ENCODE measurements at places on chromosomes 2 and 18.

DNA sequence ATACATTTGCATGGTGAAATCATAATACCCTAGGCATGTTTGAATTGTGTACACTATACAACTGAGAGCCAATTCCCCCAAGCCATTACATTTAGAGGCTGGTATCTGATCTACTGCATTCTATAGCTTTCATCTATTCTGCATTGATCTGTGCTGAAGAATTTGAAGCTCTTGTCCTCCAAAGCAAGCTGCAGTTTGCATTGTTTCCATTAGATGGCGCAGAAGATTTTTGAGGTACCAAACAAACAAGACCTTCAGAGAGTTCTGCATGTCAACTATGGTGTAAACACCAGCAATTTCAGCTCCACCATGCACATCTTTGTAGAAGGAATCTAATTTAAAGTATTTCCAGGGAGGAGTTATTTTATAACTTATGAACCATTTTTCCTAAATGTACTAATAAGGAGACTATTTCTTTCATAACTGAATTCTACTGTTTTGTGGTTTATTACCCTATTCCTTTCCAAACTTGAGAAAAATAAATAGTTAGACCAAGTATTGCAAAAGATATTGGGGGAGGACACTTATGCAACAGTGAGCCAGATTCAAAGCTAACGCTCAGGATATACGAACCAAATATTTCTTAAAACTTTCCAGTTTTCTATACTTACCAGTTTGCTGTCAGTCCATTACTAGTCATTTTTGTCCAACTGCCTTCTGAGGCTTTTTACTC, 761.8 kb upstream of the ACVR2A start:
- peak; percentile 71 for DNase-seq

DNA sequence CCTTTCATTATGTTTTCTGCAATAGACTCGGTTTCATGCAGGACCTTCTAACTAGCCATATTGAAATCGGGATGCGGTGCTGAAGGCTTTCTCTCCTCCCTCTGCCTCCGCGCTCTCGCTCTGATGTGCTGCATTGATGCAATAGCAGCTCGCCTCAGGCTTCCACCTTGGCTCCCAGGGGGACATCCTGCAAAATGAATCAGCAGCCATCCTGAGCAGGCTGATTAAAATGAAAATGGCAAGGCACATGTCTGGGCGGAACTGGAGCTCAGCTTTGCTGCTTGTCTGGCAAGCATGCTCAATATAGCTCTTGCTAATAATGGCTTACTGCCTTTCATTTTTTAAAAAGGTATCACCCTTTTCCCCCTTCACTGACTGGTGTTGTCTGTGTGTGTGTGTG, 806 bp upstream of the MYT1L start:
- no peak for DNase-seq

DNA sequence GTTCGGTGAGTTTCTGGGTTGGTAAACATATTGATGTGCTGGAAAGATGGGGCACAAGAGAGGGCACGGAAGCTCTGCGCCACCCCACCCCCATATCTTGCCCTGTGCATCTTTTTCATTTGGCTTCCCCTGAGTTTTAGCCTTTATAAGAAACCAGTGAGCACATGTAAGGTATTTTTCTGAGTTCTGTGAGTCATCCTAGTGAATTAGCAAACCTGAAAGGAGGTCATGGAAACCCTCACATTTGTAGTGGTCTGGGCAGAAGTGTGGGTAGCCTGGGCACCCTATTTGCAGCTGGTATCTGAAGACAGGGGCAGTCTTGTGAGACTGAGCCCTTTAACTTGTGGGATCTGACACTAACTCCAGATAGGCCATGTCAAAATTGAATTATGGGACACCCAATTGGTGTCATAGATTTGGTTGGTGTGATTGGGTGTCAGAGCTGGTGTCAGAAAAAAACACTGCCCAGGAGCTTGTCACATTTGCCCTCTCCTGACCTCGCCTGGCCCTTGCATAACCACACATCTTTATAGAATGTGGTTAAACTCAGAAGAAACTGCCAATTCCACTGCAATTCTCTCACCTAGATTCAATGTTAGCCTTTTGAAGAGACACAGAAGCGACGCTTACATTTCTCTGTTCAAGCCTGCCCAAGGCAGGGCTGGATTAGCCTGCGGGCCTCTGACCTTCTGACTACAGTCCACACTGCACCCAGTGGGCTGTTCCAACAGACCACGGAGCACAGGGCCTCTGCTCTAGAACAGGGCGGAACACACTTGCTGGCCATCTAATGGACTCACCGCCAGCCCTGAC, 12.0 kb upstream of the GALM start:
- peak; percentile 38 for DNase-seq

DNA sequence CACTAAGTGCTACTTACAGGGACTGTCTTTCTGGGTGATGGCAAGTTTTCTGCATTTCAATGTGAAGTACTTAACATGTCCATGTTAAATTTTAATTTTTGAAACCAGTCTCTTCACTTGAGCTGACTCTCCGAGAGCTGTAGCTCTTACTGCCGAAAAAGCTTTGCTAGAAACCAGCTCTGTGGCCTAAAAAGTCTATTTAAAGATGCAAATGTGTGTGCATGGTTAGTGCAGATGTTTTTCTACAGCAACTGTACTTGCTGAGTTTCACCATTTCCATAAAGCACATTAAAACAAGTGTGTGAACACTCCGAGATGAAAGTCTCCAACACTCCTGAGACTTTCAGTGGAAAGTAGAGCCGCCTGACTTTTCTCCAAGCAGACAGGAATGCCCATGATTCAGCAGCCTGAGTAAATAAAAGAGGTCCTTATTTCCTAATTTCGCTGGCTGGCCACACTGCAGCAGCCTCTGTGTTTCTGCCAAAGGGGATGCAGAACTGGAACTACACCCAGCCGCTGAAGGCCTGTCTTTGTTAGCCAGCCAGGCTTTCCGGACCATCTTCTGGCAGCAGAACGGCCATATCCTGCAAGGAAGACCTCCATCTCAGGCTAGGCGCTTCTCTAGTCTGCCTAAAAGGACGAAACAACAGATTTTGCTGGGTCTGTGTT, 121.2 kb downstream of the ZNF521 start:
- no peak for DNase-seq

GRCh38 chr2:18610090-18610489, 20.7 kb upstream of the NT5C1B start:
- no peak for DNase-seq

DNA sequence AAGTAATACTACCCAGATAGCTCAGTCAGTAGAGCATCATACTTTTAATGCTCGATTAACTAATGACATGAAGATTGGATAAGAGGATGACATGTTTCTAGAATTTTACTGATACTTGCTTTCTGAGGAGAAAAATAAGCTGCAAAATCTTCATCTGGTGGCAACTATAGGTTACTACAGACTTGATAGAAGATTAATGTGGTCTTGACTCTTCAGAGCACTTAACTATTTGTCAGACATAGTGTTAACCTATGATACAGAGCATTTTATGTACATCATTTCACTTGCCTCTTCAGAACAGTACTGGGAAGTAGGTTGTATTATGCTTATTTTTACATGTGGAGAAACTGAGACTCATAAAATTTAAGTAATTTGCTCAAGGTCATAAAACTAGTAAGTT, 83.9 kb downstream of the UBR3 start:
- no peak for DNase-seq

GRCh38 chr2:208253600-208254117, 1.2 kb downstream of the IDH1 start:
- no peak for DNase-seq

GRCh38 chr2:45891719-45892424, 240.4 kb downstream of the PRKCE start:
- DNase-seq, result no peak

- no peak for DNase-seq
These were observed 149.0 kb downstream of the MBP start for GRCh38 chr18:76983613-76984051.

DNA sequence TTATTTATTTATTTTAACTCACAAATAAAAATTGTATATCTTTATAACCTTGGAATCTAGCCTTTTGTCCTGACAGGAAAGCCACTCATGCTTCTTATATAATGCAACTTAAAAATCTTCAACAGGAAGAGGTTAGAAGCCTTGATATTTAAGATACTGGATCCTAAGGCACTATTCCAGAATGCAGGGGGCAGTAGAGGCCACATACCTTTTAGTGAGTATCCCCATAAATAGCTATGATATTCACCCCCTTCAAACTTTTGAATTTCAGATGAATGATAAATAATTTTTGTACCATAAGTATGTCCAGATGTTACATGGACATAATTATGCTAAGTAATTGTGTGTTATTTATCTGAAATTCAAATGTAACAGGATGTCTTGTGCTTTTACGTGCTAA, 592.7 kb upstream of the VRK2 start:
- no peak for DNase-seq

- DNase-seq, result no peak
These were observed 154.4 kb downstream of the RAD51AP2 start for GRCh38 chr2:17363846-17364245.

DNA sequence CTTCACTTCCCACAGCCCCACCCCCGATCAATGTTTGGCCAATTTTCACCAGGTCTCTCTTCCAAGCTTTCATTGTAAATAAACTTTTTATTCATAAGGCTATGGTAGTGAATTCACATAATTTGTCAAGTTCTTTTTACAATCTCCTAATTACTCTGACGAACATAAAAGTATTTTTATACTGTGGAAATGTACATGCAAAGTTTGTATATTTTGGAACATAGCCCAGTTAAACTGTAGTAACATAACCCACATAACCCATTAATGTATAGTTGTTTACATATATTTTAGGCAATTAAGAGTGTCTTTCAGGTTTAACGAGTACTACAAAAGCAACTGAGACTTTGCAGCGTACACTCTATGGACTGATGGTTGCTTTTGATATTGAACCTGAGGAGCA, 228.3 kb upstream of the ERBB4 start:
- DNase-seq, result no peak

GRCh38 chr2:143333168-143333791, 204.1 kb downstream of the ARHGAP15 start:
- DNase-seq, result no peak

DNA sequence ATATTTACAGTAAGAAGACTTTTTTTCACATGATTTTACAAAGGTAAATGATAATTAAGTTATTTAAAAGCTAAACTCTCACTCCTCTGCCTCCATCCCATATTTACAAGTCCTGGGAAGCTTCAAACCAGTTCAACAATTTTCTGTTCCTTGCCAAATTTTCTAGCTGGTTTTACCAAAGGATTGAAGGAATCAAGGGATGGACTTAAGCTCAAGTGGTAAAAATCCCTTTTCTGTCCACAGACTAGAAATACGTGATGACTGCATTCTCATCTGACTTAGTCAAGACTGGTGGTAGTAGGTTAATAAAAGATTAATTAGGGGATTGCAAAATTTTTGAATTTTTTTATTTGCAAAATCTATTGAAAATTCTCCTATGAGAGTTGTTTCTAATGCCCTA, 297.3 kb downstream of the MTX2 start:
- DNase-seq, result no peak

GRCh38 chr2:98914713-98915580, 21.1 kb downstream of the CRACDL start:
- no peak for DNase-seq

- no peak for DNase-seq
These were observed 185.9 kb downstream of the PDE1A start for GRCh38 chr2:182240862-182241371.

DNA sequence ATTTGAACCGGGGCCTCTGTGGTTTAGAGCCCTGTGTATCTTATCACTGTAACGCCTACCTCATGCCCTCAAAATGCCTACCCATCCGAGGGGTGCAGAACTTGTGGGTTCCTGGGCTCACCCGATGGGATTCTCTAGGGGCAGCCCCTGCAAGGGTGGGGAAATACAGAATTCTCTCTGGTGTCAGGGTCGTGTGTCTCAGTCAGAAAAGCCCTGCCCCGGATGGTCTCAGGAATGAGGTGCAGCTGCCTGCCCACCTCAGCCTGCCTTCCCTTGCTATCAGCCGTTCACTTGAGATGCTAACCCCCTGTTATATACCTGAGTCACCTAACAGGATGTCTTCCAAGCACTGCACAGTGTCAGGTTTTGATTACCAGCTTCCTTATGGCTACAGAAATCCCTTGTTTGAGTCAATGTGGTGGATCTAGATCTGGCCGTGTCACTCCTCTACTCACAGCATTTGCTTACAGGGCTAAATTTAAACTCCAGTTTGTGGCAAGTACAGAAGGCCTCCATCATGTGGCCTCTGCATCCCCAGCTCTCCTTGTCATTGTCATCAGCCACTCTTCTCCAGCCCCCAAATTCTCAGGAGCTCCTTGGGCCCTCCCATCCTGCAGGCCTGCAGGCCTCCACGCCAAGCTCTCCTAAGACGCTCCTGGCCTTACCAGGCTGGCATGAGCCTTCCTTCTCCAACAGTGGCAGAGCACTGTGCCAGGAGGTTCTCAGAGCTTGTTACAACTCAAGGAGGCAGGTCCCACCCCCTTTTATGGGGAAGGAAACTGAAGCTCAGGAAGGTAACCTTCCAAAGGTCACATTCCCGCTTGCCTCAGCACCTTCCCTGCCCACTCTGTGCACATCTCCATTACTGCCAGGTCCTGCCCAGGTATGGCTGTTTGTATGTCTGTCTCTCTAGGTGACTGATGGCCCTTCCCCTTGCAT, 14.3 kb upstream of the MAP3K2 start:
- no peak for DNase-seq

DNA sequence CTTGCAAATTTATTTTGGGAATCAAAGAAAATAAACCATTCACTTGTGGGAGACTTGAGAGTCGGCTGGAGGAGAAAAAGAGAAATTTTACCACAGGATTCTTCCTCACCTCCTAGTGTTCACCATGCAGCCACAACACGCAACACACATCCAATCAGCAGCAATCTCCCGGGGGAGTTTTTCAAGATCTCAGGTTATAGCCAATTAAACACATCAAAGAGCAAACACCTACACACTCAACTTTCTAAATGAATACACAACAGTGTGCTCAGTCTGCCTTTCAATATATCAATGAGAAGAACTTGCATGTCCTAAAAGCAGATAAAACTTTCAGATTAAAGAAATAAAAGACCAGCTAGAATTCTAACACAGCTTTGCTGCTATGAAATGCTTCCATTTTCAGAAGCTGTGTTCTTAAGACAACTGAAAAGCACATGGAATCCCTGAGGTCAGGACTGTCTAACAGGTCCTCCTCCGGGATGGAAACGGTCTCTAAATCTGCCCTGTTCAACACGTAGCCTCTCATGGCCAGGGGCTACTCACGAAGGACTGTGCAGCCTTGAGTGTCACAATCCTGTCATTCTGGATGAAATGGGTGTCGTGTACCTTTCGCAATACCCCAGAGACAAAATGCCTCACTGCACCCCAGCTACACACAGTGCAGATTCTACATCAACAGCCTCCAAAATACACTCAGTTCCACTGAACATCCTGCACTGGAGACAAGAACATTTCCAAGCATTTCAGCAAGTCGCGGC, 84.2 kb downstream of the ZNF516 start:
- DNase-seq, result no peak

- DNase-seq, result peak; percentile 65
These were observed at the start of gene CFLAR for GRCh38 chr2:201116115-201116958. Gene CFLAR (plus strand): TSS chr2:201116164. CDS start chr2:201129866, 13,702 bp downstream.
